Suppressor macrophage treated with lipopolysaccharide for 4 hours (primary cell): ENCODE measurements at places on chromosomes 7 and 10.

GRCh38 chr7:80359476-80359875 lies 152.4 kb downstream of the GNAT3 start:
- DNase-seq = no peak

DNA sequence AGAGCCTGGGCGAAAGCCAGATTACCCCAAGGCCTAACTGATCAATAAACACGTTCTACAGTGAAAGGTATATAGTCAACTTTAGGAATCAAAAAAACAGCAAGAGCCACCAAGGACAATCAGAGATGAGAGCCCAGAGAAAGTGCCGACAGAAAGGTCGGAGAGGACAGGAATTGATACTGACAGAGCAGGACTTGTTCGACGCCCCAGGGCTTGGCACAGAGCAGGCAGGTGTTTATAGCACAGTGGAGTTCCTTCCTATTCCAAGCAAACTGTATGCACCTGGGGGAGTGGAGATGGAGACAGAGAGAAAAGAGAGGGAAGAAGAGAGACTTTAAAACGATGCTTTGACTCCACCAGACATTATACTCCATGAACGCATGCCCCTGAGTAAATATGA lies 39.5 kb downstream of the PPP1R3C start:
- no peak for DNase-seq

DNA sequence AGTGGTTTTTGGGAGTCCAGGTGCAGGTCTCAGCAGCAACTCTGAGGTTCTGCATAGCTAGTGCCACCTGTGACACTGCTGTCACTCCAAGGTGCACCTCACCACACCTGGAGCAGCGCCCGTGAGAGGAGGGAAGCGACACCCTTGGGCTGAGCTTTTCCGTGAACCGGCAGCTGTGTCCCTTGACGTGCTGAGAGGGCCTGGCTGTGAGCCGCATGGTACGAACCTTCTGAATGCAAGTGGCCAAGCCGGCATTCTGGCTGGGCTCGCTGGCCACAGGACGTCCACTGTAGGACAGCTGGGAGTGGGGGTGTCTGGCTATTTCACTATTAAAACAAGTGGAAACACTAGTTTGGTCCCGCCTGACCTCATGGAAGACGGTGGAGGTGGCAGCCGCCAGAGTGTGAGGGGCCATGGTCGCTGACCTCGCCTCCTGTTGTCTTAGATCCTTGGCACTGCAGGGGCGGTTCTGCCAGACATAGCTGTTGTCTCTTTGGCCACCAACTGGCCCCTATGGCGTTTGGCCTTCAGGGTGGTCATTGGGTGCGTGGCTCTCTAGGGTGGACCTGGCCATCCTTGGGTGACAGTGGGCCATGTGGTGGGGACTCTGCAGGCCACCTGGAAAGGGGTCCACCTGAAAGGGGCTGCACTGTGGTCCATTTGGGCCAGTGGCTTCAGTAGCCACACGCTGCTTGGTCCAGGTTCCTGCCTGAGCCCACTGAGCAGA lies 12.9 kb downstream of the INPP5A start:
- no peak for DNase-seq

DNA sequence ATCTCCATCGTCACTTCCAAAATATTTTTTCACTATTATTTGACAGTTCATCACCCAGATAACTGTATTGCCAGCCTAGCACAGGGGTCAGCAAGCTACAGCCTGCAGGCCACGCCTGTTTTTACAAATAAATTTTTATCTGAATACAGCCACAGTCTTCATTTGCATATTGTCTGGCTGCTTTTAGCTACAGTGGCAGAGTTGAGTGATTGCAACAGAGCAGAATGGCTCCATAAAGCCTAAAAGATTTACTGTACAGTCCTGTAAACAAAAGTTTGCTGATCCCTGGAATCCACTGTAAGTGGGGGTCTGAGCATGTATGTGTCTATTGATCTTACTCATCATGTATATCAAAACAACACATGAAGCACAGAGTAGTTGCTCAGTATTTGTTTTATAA lies 45.9 kb upstream of the GNAI1 start:
- DNase-seq = no peak
